ENCODE measurements at places on chromosomes 1 and 21. TPM values are rescaled to one million over a fixed set of nuclear protein-coding genes. Genes with fewer than 3 reads are reported as not detected.

Gene HES3
- total RNA-seq: not detected

Gene LRRC38
- not detected for total RNA-seq

Gene SH2D2A
- total RNA-seq: 0.34 TPM

Gene PBX1
- total RNA-seq: 22.7 TPM

Gene NEXN
- 9.2 TPM for total RNA-seq

Gene LCE1A
- not detected for total RNA-seq

Gene S100B
- total RNA-seq: 1.3 TPM

Gene FTCD
- total RNA-seq: not detected

Gene SYPL2
- total RNA-seq: 0.15 TPM

Gene RAB3B
- total RNA-seq: 15.2 TPM

Gene OR2T29
- total RNA-seq: not detected

Gene FAM151A
- total RNA-seq: not detected

Gene FCMR
- total RNA-seq: 1.0 TPM

Measured in bronchus fibroblast of lung (primary cell).